Peyer's patch (tissue), 4 donors: ENCODE measurements at places on chromosomes 5 and 9.

DNA sequence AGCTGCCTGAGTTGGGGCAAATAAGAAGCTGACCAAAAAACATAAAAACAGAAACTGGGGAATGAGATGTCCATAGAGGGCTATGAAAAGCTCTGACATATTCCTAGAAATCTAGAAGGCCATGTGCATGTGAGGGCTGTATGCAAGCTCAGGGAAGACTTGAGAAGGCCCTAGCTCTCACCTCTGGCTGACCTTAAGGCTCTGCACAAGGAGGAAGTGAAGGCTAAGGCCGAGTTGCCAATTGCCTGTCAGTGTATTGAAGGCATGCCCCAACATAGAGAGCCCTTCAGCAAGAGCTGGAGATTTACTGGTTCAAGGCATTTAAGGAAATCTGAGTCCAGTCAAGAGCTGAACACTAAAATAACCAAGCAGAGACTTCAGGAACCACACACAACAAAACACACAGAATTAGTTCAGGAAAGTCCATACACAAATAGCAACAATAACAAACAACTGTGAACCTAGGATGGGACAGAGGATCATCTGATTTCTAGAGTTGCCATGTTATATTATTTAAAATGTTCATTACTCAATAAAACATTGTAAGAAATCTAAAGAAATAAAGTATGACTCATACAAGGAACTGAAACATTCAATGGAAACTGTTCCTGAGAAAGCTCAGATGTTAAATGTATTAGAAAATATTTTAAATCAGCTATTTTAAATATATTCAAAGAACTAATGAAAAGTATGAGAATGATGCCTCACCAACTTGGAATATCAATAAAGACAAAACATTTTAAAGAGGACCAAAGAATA, 161.8 kb downstream of the AUH start:
- no peak for DNase-seq

GRCh38 chr9:128920381-128921058, at the start of gene PHYHD1:
PHYHD1 (plus strand) TSS chr9:128920982; CDS start chr9:128922324, 1,342 bp downstream.
- no peak for DNase-seq

DNA sequence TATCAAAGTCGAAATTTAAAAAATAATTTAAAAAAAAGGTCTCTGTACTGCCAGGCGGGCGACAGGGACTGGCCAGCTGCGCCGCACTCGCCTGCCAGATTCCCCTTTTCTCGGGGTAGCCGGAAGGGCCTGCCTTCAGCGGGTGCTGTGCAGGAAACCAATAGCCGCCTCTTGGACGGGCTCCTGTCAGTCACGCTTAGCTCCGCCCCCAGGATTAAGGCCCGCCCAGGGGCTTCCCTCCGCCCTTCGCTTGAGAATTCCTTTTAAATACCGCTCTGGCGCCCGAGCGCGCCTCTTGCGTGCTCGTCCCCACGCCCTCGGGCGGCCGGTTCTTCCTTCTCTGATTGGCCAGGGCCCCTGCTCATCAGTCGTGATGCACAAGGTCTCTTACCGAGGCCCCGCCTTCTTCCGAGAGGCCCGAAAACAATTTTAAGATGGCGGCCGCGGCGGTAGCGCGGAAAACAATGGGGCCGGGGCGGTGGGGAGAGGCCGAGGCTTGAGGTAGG, at the start of gene MAML1:
TSS of gene MAML1 (plus strand) at position 411 of the 506 bp plus-strand sequence. CDS start 291 bp downstream, outside the sequence.
- peak; percentile 99 for DNase-seq

DNA sequence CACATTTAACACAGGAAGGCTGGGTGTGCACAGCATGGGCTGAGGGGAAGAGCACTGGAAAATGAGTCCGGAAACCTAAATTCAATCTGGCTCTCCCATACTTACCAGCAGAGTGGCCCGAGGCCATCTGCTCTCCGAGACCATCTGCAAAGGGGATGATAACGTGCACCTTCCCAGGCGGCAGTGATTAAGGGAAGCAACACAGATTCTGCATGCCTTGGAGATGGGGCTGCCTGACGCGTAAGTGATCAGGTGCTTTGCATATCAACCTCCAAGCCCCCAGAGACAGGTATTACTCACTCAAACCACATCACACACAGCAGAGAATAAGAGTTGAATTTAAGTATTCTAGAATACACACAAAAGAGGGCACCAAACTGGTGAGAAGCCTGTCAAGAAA, 9.1 kb downstream of the EPB41L4B start:
- no peak for DNase-seq

DNA sequence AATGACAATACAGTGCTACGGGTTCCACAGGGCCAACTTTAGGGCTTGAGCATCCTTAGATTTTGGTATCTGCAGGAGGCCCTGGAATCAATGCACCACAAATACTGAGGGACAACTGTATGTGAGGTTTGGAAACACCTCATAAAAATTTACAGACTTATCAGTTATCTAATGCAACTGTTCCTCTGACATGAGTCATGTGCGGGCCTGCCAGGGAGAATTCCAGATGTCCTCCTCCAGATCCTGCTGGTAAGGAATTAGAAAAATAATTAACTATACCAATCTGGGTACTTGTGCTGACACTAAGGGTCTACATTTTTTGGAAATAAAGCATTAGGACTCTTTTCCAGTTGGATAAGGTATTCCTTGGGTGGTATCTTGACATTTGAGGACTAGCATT, 333.3 kb downstream of the ARRDC3 start:
- DNase-seq: no peak

DNA sequence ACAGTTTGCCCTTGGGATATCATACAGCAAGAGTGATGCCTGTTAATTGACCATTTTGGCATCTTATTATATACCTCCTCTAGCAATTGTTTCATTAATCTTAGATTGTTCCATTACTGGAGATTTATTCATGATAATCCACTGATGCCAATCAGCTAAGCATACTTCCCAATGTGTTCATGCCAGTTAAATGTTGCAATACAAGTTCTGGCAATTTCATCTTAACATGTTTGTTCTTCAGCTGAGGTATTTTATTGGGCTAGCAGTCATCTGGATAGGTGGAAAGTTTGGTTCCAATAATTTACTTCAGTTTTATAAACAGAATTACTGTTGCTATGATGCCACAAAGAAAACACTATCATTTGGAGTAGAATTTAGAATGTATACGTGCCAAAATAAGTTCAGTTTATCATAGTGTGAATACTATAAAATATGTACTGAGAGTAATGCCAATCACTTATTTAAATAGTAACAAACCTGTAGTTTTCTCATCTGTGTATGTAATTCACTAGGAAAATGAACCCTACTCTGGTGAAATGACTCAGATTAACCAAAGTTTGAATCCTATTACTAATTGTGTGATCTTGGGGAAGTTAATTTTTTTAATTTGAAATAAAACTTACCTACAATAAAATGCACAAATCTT, 27.9 kb upstream of the IL31RA start:
- no peak for DNase-seq

DNA sequence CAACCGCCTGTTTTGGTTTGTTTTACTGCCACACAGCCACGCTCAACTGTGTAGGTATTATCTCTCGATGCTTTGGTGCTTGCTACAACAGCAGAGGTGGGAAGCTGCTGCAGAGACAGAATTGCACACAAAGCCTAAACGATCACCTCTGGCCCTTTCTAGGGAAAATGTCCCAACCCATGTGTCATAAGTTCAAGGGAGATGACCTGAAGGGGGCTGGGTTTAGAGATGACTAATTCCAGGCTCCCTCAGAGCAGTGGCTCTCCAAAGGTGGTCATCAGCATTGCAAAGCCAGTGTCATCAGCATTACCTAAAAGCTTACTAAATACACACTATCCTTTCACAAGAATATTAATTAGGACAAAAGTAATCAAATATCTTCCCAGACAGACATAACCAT, 10.9 kb downstream of the ZNF622 start:
- DNase-seq: no peak

GRCh38 chr9:2340046-2340760, 281.4 kb upstream of the VLDLR start:
- no peak for DNase-seq

GRCh38 chr5:462051-462481, 19.1 kb downstream of the EXOC3 start:
- no peak for DNase-seq

GRCh38 chr5:59128646-59129290, 545.9 kb downstream of the RAB3C start:
- DNase-seq: no peak

DNA sequence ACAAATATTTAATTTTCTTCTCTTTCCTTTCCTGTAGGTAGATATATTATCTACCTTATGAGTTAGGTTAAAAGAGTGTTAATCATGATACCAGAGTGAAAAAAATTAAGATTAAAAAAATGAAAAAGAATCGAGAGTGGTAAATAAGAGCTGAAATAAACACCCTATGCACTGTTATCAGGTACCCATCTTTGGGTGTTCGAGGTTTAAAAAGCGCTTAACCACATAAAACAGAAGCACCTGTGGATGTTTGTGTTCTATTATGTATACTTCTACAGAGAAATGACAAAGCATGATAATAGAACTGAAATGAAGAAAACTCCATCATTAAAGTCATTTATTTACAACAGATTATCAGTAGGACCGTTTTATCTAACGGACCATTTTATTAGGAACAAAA, 25.7 kb upstream of the GCNT4 start:
- DNase-seq: no peak

- DNase-seq: no peak
These were observed 109.2 kb downstream of the FBXW11 start for GRCh38 chr5:171897231-171897630.

DNA sequence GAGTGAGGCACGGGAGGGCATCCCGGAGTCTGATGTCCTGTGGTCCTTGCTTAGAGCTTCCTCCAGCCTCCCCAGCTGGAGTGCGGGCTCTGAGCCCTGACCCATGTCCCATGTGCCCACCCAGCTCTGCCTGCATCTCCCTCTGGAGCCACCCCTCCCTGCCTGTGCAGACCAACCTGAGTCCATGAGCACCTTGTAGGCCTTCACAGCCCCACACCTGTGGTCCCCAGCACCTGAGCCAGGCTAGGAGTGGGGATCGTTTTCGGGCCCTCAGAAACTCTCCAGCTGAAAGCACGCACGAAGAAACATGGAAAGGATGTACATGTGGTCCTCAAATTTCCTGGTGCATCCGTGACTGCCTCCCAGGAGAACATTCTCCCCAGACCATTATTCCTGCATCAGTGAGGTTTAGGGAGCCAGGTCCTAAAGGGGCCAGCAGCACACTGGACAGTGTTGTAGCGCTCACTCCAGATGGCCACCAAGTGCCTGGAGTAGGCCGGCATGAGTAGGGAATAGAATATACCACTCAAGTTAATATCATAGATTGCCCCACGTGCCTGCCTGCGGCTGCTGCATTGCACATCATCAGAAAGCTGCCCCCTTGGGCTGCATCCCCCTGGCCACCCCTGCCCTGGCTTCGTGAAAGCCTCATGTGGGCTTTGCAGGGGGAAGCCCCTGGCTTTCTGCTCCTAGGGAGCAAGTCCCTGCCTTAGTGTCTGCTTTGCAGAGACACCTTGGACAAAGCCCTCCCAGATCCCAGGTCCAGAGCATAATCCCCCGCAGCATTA, 80.6 kb downstream of the WNK2 start:
- DNase-seq: no peak

- DNase-seq: no peak
These were observed 181.1 kb upstream of the DAB2 start for GRCh38 chr5:39605588-39606575.

GRCh38 chr5:173984218-173984617, 4.8 kb upstream of the C5orf47 start:
- no peak for DNase-seq
